H9 (cell line): ENCODE measurements at places on chromosomes 2 and 18. TPM values are rescaled to one million over a fixed set of nuclear protein-coding genes. Genes with fewer than 3 reads are reported as not detected.

SPP2 gene
- not detected in 2 replicates for total RNA-seq

ATP5F1A gene
- 625 and 626 TPM in 2 replicates for total RNA-seq

INPP5D gene
- 12.7 and 13.1 TPM in 2 replicates for total RNA-seq

LAMA3 gene
- 0.33 and 0.68 TPM in 2 replicates for total RNA-seq

DNA sequence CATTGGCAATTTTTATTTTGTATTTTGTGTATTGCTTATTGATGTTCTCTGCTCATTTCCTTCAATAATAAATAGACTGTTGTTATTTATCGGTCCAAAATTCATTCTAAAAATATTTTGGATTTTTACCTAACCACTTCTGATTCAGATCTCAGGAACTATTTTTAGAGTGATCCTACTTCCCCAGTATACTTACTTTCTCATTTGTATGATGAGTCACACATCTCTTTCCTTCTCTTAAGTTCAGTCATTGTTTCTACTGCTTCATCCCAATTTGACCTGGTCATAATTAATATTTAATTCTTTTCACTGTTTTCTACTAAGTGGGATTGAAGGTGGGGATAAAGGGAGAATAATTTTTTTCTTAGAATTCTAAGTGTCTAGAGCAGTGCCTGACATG is 75.1 kb downstream of the AGPS start:
- DNase-seq: no peak

GRCh38 chr2:16434393-16434792 is 231.2 kb downstream of the CYRIA start:
- no peak for DNase-seq

DNA sequence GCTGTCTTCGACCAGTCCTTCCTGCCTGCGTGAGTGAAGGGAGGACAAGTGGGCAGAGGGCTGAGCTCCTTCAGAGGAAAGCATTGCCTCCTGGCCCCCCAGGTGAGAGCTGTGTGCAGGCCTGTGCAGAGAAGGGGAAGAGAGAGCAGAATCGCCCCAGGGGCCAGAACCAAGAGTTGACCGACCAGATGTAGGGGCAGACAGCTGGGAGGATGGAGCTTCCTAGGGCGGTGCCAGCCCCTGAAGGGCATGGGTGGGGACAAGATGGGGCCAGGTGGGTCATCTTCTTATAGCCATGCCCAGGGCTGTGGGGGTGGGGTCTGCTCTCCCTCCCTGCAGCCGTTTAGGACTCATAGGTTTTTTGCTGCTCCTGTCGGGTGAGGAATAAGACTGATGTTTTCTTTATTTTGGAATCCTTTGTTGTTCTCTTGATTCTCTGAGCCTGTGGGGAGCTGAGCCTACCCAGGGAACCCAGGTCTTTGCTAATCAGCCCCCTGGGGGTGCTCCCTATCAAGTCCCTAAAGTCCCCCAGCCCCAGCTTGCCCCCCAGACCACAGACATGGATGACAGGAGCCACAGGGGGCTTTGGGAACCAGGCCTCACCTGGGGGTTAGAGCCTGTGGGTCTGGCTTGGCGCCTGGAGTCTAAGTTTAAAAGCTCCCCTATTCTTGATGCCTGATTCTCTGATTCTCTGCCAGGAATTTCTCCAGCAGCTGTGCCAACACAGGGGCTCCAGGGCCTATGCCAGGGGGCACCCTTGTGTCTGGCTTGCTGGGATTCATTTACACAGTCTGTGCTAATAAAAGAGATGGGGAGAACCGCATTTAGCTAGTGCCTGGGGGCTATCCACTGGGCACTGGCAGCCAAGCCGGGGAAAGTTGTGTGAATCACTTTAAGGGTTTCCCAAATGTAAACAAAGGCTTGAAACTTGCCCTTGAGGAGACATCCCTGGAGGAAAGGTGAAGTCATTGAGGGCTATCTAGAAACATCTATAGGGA is 9.3 kb upstream of the EFHD1 start:
- no peak for DNase-seq

GRCh38 chr2:133658020-133658903 is 90.0 kb upstream of the NCKAP5 start:
- DNase-seq: no peak
